Natural killer cell (primary cell): ENCODE measurements at places on chromosomes 3 and 15. TPM values are rescaled to one million over a fixed set of nuclear protein-coding genes. Genes with fewer than 3 reads are reported as not detected.

DNA sequence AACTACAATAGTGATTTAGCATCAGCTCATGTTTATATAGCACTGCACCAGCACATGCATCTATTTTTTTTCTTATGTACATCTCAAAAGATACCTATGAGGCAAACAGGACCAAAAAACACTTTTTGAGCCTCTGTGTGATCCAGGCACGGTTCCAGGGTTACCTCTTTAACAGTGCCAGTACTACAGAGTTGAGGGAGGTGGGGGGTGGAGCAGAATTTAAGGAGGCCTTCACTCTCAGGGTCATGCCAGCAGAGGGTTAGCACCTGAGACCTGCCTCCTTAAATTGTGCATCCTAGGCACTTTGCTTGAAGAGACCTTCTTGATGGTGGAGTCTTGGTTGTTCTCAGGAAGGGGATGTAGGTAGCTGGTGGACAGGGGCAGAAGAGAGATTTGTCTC is 150.3 kb upstream of the TBL1XR1 start:
- DNase-seq: no peak

DNA sequence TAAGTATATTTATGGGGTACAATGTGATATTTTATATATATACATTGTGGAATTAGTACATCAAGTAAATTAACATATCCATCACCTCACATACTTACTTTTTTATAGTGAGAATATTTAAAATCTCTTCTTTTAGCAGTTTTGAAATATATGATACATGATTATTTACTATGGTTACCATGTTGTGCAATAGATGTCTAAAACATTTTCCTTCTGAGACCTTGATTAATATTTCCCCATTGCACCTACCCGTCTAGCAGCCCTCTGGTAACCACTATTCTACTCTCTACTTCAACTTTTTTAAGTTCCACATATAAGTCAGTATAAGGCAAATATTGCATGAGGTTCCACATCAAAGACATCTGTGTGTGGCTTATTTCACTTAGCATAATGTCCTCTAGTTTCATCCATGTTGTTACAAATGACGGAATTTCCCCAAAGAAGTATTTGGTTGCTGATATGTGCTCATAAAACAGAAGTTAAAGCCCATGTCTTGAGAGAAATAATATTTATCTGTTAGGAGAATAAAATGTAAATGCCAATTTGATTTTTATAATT is 29.6 kb upstream of the NFKBIZ start:
- no peak for DNase-seq

RTP1 gene
- not detected for total RNA-seq

GHRL gene
- total RNA-seq: 1.4 TPM

TMEM207 gene
- not detected for total RNA-seq

CPNE9 gene
- not detected for total RNA-seq

TRIM42 gene
- not detected for total RNA-seq
